CD4-positive, alpha-beta T cell treated with Interleukin-15 for 1 hour (primary cell): ENCODE measurements at places on chromosomes 3 and 15.
A peak's percentile ranks its signal among the peaks of the same experiment; 100 is the strongest.

- no peak for DNase-seq
Observed at GRCh38 chr15:89693696-89694095, 3.1 kb downstream of the WDR93 start.

- DNase-seq: no peak
Observed at GRCh38 chr3:129533406-129533805, 5.0 kb downstream of the RHO start.

- DNase-seq: no peak
Observed at GRCh38 chr3:30640851-30641250, 34.5 kb downstream of the TGFBR2 start.

DNA sequence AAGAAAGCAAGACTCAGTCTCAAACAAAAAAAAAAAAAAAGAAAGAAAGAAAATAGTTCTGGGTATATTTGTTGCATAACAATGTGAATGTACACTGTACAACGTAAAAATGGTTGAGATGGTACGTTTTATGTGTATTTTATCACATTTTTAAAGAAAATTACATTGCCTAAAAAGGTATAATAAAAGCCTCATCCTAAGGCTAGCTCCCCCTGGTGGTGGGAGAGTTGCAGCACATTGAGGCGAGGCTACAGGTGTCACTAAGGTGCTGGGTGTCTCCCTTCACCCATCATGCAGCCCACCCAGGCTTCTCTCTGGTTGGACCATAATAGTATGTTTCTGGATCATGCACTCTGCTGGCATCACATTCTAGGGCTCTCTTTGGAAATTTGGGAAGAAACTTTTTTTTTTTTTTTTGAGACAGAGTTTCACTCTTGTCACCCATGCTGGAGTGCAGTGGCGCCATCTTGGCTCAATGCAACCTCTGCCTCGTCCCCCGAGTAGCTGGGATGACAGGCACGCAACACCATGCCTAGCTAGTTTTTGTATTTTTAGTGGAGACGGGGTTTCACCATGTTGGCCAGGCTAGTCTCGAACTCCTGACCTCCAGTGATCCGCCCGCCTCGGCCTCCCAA, 12.4 kb upstream of the RAB11A start:
- DNase-seq: peak; percentile 79

DNA sequence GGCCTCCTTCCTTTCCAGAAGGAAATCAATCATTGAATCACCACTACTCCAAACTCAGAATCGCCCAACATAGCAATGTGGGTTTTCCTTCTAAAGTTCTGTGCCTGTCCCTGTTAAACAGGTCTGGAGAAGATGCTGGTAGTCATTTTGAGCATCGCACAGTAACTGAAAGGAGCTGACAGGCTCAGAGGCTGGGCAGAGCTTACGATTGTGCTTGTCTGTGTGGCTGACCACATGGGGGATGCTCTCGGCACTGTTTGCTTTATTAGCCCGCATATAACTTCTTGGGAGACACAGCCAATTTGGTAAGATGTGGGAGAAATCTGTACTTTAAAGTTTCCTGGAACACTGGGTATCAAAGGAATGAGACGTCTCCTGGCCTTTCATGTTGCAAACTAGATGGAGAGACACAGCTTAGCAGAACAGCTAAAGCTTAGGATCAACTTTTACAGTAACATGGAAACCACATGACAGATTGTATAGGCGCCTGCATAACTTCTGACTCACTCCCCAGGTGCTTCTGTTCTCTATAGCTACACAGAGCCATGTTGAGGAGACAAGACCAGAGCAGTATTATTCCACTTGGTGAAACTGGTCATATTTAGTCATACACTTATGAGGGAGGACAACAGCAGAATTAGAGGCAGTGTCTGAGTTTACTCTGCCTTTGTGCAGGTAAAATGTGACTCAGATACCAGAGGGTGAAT, 374.1 kb downstream of the RORA start:
- no peak for DNase-seq

DNA sequence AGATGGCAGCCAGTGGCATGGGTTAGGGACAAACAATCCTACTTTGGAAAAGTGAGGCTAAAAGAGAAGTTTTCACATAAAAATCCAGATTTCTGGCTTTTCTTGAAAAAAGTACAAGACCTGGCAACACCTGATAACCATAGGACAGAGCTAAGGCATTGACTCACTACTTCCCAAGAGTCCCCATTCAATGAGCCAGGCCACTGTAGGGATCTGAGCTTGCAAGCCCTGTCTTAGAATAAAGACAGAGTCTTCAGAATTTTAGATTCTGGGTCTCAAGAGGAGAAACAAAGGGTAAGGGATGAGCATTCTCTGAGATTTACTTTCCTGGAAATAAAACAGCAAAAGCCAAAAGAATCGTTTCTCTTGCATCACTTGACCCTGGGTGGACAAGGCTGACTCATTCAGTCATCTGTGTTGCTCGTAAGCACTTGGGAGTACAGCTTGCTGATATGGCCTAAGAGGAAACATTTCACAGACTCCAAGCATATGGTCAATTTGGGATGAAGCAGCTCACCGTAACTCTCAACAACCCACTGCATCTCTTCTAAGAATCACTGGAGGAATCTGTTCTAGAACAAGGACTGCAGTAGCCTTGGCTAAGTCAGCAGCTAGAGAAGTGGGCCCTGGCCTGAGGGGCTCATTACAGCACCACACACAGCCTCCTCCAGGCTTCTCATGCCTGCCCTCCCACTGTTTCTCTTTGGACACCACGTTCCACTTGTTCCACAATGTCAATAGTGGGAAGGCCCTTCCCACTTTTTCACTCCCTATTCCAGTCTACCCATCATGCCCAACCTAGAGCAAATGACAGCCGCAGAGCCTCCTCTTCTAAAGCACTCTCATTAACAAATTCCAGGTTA, 86.2 kb downstream of the RFTN1 start:
- no peak for DNase-seq

GRCh38 chr15:50168783-50169411, 13.1 kb upstream of the SLC27A2 start:
- no peak for DNase-seq

- no peak for DNase-seq
Observed at GRCh38 chr15:37625576-37625975, 308.9 kb upstream of the TMCO5A start.

DNA sequence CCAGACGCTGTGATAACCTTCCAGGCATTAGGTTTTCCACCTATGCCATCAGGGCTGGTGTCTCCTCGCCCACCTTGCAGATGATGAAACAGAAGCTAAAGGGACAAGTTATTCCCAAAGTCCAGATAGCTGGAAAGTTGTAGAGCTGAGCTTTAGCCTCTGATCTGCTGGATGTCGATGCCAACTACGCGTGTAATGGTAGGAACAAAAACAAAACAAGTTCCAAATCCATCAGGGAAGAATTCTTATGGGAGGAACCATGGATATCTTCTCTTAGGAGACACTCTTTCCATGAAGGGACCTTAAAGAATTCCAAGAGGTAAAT, 28.1 kb upstream of the RHO start:
- no peak for DNase-seq

DNA sequence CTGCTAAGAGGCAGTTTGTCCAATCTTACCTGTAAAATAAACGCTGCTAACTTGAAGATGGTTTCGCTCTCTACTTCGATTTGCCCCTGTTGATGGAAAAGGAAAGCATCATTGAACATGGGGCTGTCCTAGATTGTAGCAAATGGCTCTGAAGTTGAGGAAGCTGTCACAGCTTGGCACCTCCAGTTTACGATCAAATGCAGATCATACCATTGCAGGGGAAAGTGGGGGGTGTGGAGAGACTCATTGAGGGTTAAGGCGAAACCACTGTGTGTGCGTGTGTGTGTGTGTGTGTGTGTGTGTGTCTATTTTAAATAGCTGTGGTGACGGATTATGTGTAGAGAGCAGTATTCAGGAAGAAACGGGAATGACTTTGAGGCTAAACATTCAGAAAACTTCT, 127.6 kb upstream of the LMOD3 start:
- peak; percentile 39 for DNase-seq

DNA sequence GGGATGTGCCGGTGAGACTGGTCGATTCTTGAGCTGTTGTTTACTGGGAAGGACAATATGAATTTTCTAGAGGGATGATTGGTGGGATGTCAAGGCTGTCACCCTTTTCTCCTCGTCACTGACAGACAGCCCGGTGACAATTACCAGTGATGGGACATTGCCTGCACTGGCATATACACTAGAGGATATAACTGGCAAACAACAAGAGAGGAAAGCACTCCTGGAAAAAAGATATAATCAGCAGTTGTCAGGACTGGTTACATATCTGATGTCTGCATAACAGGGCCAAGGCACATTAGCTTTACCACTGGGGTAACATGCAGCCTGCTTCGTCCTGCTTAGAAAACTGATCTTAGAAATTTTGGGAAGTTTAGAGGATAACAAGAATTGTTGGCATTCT, 131.1 kb downstream of the ROBO2 start:
- DNase-seq: no peak

GRCh38 chr3:37148208-37148607, 26.2 kb downstream of the LRRFIP2 start:
- no peak for DNase-seq
